ENCODE measurements at places on chromosomes 2 and 18. TPM values are rescaled to one million over a fixed set of nuclear protein-coding genes. Genes with fewer than 3 reads are reported as not detected.

The OSGEPL1 gene
- total RNA-seq = 15.5 TPM

The FRZB gene
- total RNA-seq = not detected

The GATA6 gene
- 0.14 TPM for total RNA-seq

The ALPG gene
- not detected for total RNA-seq

The CHRND gene
- not detected for total RNA-seq

- H3K27ac ChIP-seq = no peak overlapping the region
- peaks cover 10% of the 10 kb centered on the region for H3K27me3 ChIP-seq
- H3K4me3 ChIP-seq = no peak overlapping the region
- peaks cover 3% of the 10 kb centered on the region for H3K4me1 ChIP-seq
These were observed 50.5 kb upstream of the HPCAL1 start for GRCh38 chr2:10252224-10252623.

DNA sequence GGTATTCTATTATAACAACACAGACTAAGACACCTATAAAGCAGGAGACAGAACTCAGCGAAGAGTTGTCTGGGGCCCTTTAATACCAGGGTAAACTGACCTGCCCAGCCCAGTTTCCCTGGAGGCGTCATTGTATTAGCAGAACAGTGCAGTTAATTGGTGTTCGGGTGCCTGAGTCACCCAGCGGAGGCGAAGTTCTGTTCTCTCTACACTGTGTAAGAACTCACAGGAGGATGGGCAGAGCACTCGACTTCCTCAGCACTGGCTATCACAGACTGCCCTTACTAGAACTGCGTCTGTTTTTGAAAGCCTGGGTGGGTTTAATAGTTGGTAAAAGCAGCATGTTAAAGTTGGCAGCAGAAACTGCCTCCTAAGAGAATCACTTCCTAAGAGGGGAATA is 106.5 kb upstream of the ATP8B1 start:
- no peaks in the 10 kb centered on the region for H3K36me3 ChIP-seq
- H3K27ac ChIP-seq = no peak overlapping the region
- H3K27me3 ChIP-seq = peaks cover 23% of the 10 kb centered on the region
- H3K4me1 ChIP-seq = no peaks in the 10 kb centered on the region
- DNase-seq = no peak

GRCh38 chr2:66478731-66479316 is 43.9 kb downstream of the MEIS1 start:
- H3K27ac ChIP-seq = no peak overlapping the region
- H3K4me3 ChIP-seq = no peak overlapping the region
- H3K36me3 ChIP-seq = no peaks in the 10 kb centered on the region
- DNase-seq = no peak
- no peaks in the 10 kb centered on the region for H3K27me3 ChIP-seq

- no peaks in the 10 kb centered on the region for H3K27me3 ChIP-seq
- H3K36me3 ChIP-seq = no peaks in the 10 kb centered on the region
- no peak overlapping the region for H3K4me3 ChIP-seq
- DNase-seq = no peak
- H3K4me1 ChIP-seq = no peaks in the 10 kb centered on the region
These were observed 857.4 kb downstream of the TDRD15 start for GRCh38 chr2:21981127-21981526.

GRCh38 chr2:10664652-10665051 is 25.1 kb downstream of the NOL10 start:
- no peak for DNase-seq
- H3K4me3 ChIP-seq = no peak overlapping the region
- no peaks in the 10 kb centered on the region for H3K4me1 ChIP-seq
- H3K27me3 ChIP-seq = no peaks in the 10 kb centered on the region
- H3K36me3 ChIP-seq = peaks cover 7% of the 10 kb centered on the region

All from activated naive CD8-positive, alpha-beta T cell treated with anti-CD3 and anti-CD28 coated beads, Interleukin-2, amount 10 ng/mL, durations not matched to agents 7 days and 5 days (primary cell).